Occipital lobe (tissue), 3 donors: ENCODE measurements at places on chromosomes 12 and 14. TPM values are rescaled to one million over a fixed set of nuclear protein-coding genes. Genes with fewer than 3 reads are reported as not detected.

GRCh38 chr12:5140190-5140589 lies 96.5 kb downstream of the KCNA5 start:
- no peak for DNase-seq

DNA sequence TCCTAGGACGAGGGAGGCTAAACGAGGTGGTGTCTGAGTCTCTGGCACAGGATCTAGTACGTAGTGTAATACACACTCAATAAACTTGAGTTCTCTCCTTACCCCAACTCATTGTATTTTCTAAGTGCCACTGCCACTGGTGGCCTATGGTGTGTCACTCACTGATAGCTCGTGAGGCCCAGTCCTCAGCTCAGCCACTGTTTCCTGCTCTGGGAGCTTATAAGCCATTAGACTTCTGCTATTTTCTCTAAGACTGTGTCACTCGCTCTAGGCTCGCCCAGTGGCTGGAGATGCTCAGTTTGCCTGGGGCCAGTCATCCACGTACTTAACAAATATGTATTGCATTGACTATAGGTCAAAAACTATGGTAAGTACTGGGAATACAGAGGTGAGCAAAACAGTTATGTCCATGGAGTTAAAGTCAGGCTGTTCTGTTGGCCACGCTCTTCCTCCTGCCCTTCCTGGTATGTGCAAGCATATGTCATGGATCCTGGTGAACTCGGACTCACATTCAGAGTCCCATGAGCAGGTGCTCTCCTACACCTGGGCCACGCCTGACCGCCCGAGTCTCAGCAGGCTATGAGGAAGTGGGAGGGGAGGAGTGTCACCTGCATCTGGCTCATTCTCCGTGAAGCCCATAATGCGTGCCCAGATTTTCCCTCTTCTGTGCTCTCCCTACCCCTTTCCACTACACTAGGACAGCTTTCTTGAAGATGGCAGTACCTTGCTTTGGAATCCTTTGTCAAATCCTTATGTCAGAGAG lies 41.6 kb downstream of the DEGS2 start:
- DNase-seq: no peak

The EIF5 gene
- total RNA-seq: 122 TPM

GRCh38 chr12:73124480-73124879 lies 852.3 kb downstream of the TRHDE start:
- DNase-seq: no peak

- no peak for DNase-seq
Observed at GRCh38 chr14:68770553-68771286, 22.1 kb downstream of the ZFP36L1 start.

DNA sequence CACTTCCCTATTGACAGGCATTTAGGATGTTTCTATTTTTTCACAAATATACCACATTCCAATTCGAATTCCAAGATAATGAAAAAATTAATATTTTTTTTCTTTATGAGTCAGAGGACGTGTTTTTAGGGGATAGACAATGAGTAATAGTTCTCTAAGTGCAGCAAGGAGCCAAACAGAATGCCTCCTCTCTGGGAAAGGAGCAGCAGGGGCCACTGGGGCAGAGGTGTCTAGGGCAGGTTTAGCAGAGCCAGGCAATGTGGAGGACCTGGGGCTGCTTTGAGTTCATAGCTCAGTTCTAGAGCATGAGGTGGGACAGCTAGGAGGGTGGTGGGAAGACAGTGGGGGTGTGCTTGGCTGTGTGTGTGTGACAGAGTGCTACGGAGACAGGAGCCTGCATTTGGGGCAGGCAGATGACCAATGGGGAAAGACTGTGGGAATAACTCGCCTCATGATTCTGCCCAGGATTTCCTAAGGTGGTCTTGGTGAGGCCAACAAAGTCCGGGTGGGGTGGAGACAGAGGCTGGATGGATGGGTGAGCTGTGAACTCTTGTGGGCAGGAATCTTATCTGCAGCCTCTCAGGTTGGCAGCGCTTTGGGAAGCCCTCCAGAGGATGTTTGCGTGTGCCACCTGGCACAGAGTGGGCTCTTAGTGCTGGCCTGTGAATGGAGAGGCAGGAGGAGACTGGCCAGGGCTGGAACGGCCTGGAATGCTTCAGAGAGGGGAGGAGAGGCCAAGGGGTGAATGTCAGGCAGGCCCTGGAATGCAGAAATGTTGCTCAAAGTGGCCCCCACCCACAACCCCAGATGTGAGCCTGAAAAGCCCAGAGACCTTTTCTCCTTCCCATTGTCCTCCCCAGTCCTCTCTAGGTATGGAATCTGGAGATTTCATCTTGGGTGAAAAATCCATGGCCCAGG lies 2.4 kb upstream of the KRT7 start:
- no peak for DNase-seq

The OAS2 gene
- total RNA-seq: 2.0 TPM

- peak; percentile 79 for DNase-seq
Observed at GRCh38 chr14:104985675-104986486, at the start of gene CLBA1. Gene CLBA1 (plus strand): TSS chr14:104985788. CDS start chr14:104986432, 644 bp downstream.

- no peak for DNase-seq
Observed at GRCh38 chr14:60650373-60650961, 1.2 kb upstream of the SIX1 start.

The SLIRP gene
- total RNA-seq: 59.6 TPM

DNA sequence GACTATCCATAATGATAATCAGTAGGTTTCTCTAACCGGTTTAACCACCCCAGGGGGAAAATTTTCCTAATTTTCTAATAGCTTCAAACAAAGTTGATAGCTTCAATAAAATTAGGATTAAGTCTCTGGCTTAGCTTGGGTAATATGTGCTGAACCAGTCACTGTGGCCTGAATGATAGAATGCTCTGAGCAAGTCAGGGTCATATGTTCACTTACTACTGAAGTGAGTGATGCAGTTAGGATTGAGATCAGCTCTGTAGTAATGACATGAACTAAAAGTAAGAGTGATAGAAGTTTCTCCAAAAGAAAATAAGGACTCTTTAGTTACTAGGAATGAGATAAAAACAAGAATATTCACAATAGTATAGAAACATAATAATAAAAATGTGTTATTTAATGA lies 32.6 kb downstream of the ETNK1 start:
- no peak for DNase-seq

- no peak for DNase-seq
Observed at GRCh38 chr14:51735851-51736250, 84.1 kb downstream of the FRMD6 start.

GRCh38 chr12:47377414-47378221 lies 297.9 kb upstream of the AMIGO2 start:
- DNase-seq: peak; percentile 35

The KERA gene
- 3.0 TPM for total RNA-seq

- DNase-seq: no peak
Observed at GRCh38 chr12:88206601-88207000, 64.5 kb downstream of the TMTC3 start.

DNA sequence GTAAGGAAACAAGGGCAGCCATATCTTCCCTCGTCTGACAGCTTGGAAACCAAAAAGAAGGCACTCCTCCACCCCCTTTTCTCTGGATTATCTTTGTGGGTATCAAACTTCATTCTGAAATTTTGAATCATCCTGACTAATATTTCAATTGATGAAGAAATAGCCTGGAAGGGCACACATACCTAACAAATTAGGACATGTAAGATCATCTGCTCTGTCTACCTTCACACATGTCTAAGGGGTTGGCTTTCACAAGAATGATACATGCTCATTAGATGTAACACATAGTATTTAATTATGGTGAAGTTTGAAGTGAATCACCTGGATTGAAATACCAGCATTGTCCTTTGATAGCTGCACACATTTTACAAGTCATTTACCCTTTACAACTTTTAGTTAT lies 348.1 kb upstream of the RPL10L start:
- no peak for DNase-seq
